ENCODE measurements at places on chromosomes 7 and 10.

DNA sequence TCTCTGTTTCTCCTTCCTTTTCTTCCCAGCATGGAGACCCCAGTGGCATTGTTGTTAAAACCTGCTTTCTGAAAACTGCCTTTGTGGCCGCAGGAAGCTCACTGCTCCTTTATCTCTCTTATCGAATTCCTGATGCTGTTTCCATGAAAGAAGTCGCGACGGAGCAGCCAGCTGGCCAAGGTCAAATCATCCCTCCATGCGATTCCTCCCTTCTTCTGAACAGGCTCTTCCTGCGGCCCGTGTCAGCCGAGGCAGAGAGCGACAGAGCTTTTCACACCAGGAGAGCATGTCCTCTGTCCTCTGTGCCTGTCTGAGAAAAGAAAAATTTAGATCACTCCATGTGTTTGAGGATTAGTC is 242.1 kb upstream of the PITRM1 start:
- DNase-seq = no peak

DNA sequence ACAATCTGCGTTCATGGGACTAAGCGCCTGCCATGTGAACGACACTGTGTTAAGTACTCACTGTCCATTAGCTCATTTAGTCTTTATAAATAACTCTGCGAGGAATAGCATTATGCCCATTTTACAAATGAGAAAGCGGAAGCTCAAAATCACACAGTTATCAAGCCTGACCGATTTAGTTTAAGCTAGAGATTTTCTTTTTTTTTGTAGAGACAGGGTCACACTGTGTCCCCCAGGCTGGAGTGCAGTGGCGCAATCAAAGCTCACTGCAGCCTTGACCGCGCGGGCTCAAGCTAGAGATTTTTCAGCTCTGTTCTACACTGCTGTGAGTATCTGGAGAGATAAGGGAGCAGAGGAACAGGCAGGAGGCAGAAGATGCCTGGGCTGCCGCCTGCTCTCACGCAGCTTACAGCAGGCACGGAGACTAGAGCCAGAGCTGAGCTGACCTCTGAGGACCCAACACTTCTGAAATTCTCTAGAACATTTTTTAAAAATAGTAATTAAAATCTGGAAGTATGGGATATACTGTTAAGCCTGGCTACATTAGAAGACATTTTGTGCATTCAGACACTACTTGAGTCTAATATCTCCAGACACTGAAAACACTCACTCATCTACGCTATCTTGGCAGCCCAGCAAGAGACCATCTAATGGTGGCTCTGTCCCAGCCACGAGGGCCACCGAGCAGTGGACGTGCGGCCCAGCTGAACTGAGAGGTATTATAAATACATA is 38.7 kb downstream of the GNA12 start:
- DNase-seq = no peak

DNA sequence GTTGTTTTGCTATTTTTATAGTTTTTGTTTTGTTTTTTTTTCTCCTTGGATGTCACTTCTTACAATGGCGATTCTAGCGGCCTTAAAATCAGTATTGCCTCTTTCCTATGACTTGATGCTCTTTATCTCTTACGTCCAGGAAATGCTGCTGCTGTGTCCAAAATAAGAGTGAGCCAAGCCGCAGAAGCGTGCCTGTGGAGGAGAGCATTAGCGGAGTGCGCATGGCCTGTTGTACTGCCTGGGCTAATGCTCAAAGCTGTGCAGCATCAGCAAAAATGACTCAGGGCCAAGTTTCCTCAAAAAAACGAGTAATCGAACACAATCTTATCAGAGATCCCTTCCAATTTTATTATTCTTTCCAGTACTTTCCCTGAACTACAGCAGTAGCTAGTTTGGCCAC is 18.5 kb upstream of the GAD2 start:
- no peak for DNase-seq

DNA sequence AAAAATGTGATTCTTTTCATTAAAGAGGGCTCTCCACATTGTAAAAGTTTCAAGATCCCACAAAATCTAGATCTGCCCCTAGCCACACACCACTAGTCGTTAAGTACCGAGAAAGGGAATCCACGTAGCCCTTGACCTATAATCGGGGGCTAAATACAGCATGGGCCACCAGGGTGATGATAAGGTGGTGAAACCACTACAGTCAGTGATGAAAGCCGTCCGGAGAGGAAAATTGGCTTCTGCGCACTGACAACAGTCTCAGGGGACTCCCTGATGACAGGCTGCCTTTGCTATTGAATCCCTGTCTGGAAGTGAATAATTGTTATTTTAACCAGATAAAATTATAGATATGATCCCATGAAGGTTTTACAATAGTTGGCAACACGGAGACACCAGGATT is 4.6 kb downstream of the TECTB start:
- no peak for DNase-seq

DNA sequence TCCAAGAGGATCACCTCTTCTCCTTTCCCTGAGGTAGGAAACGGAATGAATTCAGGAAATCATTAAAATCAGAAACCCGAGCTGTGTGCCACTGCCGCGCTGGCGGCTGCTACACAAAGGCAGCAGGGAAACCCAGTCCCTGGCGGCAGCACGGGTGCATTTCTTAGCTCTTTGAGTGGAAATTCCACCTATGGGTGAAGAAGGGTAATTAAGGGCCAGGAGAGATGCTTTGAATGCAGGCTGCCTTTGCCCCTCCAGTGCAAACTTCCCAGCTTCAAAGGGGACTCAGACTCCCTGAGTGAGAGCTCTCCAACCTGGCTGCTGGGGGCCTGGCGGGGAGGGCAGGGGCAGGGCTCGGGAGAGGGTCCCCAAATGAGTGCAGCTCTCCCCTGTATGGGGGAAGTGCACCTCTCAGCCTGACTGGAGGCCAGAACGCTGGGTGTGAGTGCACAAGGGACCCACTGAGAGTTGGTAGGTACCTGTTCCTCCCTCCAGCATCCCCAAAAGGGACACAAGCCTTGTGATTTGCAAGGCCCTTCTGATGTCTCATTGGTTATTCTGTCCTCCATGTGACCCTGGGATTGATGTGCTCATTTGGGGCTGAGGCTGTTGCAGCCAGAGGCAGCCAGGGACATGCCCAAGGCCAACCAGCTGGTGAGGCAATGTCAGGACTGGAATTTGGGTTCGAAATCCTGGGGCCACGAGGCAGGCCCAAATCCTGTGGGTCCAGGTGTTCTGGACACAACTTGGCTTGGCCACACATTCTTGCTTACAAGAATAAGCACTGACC is 16.3 kb upstream of the ZMIZ1 start:
- no peak for DNase-seq

DNA sequence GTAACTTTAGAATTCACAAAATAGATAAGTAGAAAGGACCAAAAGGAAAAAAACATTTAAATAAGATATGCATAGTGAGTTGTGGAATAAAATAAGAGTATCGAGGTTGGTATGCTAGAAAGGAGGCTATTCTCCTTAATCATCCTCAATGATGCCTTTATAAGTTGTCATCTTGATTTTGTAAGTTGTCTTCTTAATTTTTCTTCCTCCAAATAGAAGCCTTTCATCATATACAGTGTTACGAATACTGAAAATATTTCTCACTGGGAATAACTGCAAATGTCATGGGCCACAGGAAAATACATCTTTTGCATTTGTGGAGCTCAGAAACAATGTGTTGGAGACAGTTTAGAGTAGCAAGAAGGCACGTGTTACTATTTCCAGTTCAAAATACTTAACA is 31.5 kb upstream of the PRTFDC1 start:
- DNase-seq = no peak

- DNase-seq = no peak
These were observed 245.2 kb upstream of the PRSS58 start for GRCh38 chr7:142503036-142503435.

DNA sequence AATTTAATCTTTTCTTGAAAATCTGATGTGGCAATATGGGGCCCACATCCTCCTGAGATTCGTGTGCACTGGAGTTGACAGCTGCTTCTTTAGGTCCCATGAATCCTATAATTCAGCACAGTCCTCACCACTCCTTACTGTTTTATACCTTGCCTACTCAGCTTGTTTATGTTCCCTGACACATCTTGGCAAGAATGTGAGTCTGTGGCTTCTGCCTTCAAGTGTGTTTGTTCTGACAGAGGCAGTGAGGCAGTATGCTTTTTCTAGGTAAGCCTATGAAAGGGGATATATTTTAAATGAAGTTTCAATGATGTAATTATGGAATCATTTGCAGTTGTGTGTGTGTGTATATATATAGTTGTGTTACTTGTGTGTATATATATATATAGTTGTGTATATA is 106.4 kb downstream of the AMPH start:
- DNase-seq = no peak

DNA sequence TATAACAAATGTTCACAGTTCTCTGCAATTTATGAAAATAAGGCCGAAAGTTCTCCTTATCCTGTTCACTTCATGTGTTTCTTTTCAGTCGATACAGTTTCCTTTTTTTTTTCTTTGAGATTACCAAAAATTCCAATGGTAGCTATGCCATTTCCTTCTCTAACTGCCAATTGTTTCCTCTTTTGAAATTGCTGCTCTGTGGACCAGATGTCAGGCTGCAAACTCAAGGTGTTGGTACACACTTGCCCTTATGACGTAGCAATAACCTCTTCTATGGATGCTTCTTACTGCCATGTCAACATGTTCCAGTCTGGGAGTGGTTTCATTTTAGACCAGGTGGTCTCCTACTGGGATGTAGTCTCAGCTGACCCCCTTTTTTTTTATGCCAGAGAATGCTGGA is 52.9 kb downstream of the CASD1 start:
- DNase-seq = no peak

- DNase-seq = no peak
These were observed 69.3 kb downstream of the GLI3 start for GRCh38 chr7:42167631-42168236.

DNA sequence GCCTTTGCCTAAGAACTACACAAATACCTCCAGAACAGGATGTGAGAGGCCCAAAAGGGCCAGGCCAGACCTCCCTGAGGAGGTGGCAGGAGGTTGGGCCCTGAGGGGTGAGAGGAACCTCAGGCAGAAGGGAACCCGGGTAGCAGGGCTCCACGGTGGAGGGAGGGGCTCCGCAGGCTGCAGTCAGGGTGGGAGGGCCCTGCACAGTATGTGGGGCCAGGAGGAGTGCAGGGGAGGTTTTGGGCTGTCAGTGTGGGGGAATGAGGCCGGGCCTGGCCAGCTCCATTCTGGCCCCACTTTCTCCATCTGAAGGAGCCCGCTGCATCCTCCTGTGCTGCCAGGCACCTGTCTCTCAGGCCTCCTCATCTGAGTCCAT is 25.9 kb downstream of the DNAJB12 start:
- no peak for DNase-seq

DNA sequence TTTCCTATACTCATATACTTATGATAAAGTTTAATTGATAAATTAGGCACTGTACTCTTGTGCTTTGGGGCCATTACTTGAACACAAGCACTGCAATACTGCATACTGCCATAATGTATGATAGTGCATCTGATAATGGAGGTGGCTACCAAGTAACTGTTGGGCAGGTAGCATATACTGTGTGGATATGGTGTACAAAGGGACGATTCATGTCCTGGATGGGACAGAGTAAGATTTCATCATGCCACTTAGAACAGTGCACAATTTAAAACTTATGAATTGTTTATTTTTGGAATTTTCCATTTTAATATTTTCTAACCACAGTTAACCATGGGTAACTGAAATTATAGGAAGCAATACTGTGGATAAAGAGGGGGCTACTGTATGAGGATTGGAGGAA is 38.9 kb downstream of the AKAP9 start:
- no peak for DNase-seq

- DNase-seq = no peak
These were observed 49.7 kb downstream of the FAM241B start for GRCh38 chr10:69679736-69680135.

- no peak for DNase-seq
These were observed 523.1 kb downstream of the LRMDA start for GRCh38 chr10:75954486-75954885.

DNA sequence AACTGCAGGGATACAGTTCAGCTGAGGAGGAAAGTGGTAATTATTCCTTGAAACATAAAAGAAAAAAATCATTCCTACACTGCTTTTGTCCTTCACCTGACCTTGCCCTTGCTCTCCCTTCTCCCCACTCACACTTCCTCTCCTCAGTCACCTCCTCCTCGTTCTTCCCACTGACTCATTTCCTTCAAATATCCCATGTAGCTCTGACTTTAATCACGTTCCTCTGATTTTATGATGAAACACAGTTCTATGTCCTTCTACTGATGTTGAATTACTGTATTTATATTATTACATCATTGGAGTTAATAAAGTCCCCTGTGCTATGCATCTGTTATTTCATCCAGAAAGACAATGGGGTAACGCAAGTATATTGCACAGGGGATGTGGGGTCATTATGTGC is 575.6 kb downstream of the POM121L12 start:
- no peak for DNase-seq

DNA sequence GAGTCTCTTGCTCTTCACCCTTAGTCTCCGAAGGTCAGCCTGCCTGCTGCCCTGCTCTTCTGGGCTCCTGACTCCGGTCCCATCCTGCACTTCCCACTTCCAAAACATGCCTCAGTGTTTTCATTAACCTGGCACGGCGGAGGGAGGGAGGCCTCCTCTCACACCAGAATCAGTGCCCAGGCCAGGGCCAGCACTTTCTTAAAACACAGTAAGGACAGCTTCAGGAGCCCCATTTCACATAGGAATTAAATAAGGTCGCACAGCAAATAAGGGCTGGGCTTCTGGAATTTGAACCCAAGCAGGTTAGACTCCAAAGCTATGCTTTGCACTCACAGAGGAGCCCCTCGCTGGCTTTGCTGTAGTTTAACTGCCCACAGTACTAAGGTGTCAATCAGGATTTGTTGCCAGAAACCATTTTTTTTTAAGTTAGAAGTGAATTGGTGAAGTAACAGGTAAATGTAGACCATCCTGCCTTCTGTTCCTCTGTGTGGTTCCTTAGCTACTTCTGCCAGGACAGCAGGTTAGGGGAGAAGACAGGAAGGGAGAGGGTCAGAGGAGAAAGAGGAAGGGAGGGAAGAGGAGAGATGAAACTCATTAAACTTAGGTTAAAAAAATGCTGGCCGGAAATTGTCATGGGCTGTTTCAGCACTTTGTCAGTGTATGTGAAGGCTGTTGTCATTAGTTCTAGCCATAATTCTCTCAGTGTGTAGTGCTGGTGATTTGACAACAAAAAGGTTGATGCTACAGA is 1.1 kb downstream of the RASSF4 start:
- peak; percentile 41 for DNase-seq

Measured in globus pallidus (tissue), 1 donor.